ENCODE measurements at places on chromosomes 7 and 10. TPM values are rescaled to one million over a fixed set of nuclear protein-coding genes. Genes with fewer than 3 reads are reported as not detected.
A peak's percentile ranks its signal among the peaks of the same experiment; 100 is the strongest.

DNA sequence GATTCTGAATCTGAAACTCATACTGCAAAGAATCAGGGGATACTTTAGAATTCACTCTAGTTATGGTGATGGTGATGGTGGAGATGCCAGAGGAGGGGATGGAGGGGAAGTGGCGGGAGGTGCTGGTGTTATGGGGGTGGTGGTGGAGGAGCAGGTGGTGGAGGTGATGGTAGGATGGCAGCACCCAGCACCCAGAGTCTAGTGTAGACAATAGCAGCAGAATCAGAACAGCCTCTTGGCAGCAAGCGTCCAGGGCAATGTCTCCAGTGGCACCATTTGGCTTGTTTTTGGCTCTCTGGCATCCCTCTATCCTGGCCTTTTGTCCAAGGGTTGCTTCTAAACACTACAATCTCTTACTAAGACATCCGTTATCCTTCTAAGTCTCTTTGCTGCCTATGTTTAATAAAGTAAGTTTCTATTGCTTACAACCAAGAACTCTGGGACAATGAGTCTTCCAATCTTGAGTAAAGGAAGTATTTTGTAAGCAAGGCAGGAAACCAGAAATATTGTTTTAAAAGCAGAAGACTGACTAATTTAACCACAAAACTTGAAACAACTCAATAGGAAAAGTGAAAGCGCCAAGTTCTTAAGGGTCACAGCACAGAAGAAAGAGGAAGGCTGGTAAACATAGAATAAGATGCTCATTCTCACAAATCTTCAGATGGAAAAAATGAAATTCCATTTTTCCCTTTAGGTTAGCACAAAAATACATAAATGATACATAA is 42.4 kb upstream of the GDF10 start:
- no peak for DNase-seq

DNA sequence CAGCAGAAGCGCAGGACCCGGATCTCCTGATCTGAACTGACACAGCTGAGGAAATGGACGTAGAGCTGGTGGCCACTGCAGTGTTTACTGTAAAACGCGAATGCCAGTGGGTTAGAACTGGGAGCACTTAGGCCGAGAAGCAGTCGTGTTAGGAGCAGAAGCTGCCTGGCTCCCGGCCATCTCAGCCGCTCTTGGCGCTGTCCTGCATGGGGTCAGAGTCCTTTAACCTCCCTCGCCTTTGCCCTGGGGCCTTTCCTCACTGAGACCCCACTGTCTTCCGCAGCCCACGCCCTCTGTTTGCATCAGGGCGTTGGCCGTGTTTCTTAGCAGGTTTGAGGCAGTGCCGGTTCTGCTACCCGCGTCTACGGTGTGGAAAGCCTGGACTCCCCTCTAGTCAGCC is 24.6 kb downstream of the DYNC2I1 start:
- no peak for DNase-seq

DNA sequence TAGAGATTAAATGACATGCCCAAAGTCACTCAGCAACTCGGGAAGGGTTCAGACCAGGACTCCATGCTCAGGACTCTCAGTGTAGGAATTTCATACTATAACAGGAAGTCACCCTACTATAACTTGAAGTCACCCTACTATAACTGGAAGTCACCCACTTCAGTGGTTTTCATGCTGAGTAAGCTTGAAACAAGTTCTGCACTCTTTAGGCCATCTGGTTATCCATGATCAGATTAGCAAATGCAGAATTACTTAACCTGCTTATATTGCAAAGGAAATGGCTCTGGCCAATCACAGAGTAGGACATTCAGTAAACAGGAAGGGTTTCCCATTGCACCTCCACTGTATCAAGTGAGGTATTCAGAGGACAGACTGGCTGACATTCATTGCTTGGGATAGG is 1240.4 kb downstream of the GATA3 start:
- DNase-seq: no peak

- peak; percentile 54 for DNase-seq
These were observed 120.7 kb upstream of the EEPD1 start for GRCh38 chr7:36032361-36032818.

Gene OR2A5
- not detected for total RNA-seq

Gene UTF1
- not detected for total RNA-seq

Gene CUL2
- 18.3 TPM for total RNA-seq

DNA sequence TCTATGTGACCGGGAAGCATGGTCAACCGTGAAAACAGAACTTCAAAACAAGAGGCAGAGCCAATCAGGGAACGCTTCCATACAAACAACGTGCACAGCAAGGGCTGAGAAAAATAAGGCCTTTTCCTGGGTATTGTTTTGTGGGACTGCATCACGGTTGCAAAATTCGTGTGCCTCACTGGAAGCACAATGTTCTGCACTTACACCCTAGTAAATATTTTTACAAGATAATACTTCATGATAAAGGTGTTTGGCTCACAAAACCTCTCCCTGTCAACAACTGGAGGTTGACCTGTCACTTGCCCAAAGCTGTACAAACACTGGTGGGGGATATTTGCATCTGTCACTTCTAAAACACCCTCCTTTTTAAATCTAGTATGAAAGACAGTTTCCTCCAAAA is 37.0 kb downstream of the KLF6 start:
- no peak for DNase-seq

DNA sequence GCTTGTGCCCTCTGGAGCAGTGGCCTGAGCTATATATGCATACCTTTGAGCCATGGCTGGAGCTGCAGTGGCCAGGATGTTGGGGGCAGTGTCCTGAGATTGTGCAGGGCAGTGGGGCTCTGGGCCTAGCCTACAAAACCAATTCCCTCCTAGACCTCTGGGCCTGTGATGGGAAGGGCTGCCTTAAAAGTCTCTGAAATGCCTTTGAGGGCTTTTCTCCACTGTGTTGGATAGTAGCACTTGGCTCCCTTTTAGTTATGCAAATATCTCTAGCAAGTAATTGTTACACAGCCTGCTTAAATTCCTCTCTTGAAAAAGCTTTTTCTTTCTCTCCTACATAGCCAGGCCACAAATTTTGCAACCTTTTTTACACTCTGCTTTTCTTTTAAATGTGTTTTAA is 426.4 kb downstream of the ACTR3B start:
- DNase-seq: no peak
